ENCODE measurements at places on chromosomes 1 and 21. TPM values are rescaled to one million over a fixed set of nuclear protein-coding genes. Genes with fewer than 3 reads are reported as not detected.
A peak's percentile ranks its signal among the peaks of the same experiment; 100 is the strongest.

DNA sequence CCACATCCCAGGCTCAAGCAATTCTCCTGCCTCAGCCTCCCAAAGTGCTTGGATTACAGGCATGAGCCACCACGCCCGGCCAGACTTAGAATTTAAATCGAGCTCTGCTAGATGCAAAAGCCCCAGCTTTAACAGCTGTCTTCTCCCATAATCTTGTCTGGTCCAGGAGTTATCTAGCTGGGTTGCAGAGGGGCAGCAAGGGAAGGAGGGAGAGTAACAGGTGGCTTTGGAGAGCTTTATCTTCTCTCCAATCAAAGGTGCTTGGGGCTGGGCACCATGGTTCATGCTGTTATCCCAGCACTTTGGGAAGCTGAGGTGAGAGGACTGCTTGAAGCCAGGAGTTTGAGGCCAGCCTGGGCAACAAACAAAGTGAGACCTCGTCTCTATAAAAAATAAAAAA, 3.9 kb downstream of the RHBG start:
- peaks cover 9% of the 10 kb centered on the region for H3K36me3 ChIP-seq
- H3K27ac ChIP-seq: no peak overlapping the region
- no peak for DNase-seq

- no peaks in the 10 kb centered on the region for H3K27me3 ChIP-seq
- no peak overlapping the region for H3K4me3 ChIP-seq
- H3K36me3 ChIP-seq: no peaks in the 10 kb centered on the region
Observed at GRCh38 chr1:80384083-80384830, 1377.7 kb upstream of the ADGRL4 start.

DNA sequence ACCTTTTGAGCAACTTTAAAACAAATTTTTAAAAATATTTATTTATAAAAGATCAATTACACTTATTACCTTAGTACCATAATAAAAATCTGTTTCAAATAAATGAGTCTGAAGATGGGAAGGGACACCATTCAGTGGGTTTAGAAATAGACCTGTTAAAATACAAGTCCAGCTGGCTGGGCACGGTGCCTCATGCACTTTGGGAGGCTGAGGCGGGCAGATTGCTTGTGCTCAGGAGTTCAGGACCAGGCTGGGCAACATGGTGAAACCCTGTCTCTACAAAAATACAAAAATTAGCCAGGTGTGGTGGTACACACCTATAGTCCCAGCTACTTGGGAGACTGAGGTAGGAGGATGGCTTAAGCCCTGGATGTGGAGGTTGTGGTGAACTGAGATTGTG, 57.0 kb downstream of the ITSN1 start:
- H3K4me3 ChIP-seq: no peak overlapping the region
- H3K4me1 ChIP-seq: no peaks in the 10 kb centered on the region
- H3K36me3 ChIP-seq: no peaks in the 10 kb centered on the region
- no peaks in the 10 kb centered on the region for H3K27me3 ChIP-seq
- DNase-seq: no peak
- no peak overlapping the region for H3K27ac ChIP-seq

- no peak for DNase-seq
- no peaks in the 10 kb centered on the region for H3K27me3 ChIP-seq
- no peaks in the 10 kb centered on the region for H3K4me1 ChIP-seq
- no peak overlapping the region for H3K4me3 ChIP-seq
- H3K27ac ChIP-seq: no peak overlapping the region
Observed at GRCh38 chr1:31289021-31289420, 7.6 kb downstream of the SNRNP40 start.

DNA sequence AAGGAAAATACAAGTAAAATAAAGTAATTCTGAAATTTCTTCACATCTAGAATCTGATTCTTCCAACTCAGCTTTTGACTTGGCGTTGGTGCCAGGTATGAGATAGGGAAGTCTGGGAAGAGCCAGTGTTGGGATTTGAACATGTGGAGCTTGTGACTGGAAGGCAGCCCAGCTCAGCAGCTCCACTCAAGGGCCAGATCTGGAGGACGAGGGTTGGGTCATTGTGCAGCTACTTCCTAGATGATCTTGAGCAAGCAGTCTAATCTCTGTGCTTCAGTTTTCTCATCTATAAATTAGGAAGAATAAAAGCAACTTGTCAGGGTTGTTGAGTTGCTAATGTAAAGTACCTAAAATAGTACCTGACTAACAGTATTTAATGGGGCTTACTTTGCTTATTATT, 5.0 kb downstream of the ADARB1 start:
- H3K4me3 ChIP-seq: no peak overlapping the region
- no peaks in the 10 kb centered on the region for H3K4me1 ChIP-seq
- peaks cover 11% of the 10 kb centered on the region for H3K27me3 ChIP-seq
- peaks cover 5% of the 10 kb centered on the region for H3K36me3 ChIP-seq
- H3K27ac ChIP-seq: no peak overlapping the region

DNA sequence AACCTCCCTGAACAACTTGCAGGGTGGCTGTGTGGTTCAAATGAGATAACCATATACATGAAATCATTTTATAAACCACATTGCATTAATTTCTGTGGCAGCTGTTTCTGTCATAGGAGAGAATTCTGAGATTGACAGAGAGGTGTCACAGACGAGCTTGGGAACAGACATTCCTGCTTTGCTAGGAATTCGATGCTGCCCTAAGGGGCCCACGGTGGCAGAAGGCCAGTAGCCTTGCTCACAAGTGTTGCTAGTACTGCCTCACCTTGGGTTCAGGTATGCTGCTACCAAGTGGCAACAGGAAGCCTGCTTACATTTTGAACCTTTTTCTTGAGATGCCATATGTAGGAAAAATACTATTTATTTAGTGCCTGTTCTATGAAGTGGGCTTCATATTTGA, 13.4 kb downstream of the KCNA10 start:
- DNase-seq: no peak
- H3K27ac ChIP-seq: no peak overlapping the region
- peaks cover 2% of the 10 kb centered on the region for H3K27me3 ChIP-seq

DNA sequence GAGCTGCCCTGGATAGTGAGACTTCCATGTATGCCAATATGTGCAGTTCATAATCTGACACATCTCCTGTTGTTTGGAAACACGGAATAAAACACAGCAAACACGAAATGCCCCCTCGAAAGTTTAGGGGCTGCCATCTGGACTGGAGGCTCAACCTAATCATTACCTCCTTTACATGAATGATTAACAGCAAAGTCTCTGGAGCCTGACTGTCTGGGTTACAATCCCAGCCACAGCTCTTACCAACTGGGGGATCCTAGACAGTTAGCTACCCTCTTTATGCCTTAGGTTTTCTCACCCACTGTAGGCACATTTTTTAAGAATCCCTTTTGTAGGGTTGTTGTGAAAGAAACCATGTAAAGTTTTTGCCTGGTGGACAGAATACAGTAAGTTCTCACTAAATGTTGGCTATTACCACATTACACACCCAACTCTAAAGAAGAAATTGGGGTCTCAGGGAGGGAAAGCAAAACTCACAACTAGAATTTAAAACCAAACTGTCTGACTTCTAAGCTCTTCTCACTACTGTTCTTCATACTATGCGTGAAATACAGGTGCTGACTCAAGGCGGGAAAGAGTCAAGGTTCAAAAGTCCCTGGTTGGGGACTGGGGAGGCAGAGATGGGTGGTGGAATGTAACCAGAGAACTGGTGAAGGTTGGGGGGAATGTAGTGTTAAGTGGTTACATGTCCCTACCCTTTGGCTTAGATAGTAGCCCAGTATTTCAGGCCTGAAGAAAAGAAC, 24.2 kb downstream of the CYP4A22 start:
- no peaks in the 10 kb centered on the region for H3K36me3 ChIP-seq
- H3K27me3 ChIP-seq: no peaks in the 10 kb centered on the region
- H3K4me3 ChIP-seq: no peak overlapping the region
- H3K27ac ChIP-seq: no peak overlapping the region
- DNase-seq: no peak

DNA sequence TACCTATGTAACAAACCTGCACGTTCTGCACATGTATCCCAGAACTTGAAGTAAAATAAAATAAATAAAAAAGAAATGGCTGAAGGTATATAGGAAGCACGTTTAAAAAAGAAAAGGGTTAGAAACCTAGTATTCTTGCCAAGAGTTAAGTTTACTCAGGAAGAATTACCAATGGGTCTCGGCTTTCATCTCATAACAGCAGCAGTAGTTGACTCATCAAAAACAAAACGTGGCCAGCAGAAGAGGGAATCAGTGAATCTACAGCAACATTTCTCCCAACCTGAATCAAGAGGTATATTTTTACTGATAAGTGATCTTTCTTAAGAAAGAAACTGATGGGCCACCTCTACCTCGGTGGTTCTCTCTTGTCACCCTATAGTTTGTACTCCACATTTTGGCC, 340.3 kb downstream of the BRINP2 start:
- no peak overlapping the region for H3K27ac ChIP-seq
- DNase-seq: no peak
- no peaks in the 10 kb centered on the region for H3K27me3 ChIP-seq
- H3K4me1 ChIP-seq: no peaks in the 10 kb centered on the region
- no peaks in the 10 kb centered on the region for H3K36me3 ChIP-seq
- H3K4me3 ChIP-seq: no peak overlapping the region

DNA sequence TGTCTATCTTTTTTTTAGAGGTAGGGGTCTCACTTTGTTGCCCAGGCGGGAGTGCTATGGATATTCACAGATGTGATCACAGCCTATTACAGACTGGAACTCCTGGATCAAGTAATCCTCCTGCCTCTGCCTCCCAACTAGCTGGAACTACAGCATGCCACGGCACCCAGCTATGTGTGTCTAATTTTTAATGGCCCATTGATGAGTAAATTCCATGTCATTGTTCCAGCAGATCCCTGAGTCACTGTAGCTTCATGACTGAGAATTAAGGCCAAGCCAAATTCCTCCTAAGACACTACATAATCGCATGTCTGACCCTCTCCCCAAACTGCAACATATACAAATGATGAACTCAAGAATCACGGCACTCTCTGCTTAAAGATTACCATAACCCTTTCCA, 84.2 kb upstream of the RGS2 start:
- no peak overlapping the region for H3K4me3 ChIP-seq
- H3K36me3 ChIP-seq: no peaks in the 10 kb centered on the region
- no peaks in the 10 kb centered on the region for H3K27me3 ChIP-seq
- DNase-seq: no peak
- no peak overlapping the region for H3K27ac ChIP-seq

DNA sequence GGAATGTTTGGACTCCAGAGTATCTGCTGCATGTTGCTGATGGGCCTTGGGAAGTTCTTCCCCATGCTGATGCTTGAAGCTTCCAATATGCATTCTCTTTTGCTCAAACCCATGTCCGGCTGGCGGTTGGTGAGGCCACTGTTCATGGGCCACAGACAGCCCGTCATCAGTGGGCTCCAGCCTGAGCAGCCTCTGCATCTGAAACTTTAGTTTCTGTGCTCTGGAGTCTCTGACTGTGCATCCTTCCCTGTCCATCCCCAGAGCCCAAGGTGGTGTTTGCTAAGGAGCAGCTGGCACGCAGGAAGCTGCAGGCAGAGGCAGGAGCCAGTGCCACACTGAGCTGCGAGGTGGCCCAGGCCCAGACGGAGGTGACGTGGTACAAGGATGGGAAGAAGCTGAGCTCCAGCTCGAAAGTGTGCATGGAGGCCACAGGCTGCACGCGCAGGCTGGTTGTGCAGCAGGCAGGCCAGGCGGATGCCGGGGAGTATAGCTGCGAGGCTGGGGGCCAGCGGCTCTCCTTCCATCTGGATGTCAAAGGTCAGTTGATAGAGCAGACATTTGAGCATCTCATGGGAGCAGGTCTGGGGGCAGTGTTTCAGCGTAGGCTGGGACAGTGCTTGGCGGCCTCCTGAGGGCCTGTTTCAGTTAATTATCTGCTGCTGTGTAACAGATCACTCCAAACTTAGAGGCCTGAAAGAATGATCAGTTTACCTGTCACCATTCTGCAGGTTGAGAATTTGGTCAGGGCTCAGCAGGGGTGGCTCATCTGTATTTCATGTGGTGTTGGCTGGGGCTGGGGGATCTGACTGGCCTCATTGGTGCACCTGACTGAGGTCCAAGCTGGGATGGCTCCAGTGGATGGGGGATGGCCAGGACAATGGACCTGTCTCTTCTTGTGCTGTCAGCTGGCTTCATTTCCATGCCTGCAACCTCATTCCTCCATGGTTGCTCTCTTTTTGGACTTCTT, 16.6 kb downstream of the OBSCN start:
- H3K27ac ChIP-seq: no peak overlapping the region
- H3K27me3 ChIP-seq: no peaks in the 10 kb centered on the region
- no peak for DNase-seq
- H3K4me1 ChIP-seq: peaks cover 3% of the 10 kb centered on the region
- H3K36me3 ChIP-seq: peaks cover 17% of the 10 kb centered on the region

DNA sequence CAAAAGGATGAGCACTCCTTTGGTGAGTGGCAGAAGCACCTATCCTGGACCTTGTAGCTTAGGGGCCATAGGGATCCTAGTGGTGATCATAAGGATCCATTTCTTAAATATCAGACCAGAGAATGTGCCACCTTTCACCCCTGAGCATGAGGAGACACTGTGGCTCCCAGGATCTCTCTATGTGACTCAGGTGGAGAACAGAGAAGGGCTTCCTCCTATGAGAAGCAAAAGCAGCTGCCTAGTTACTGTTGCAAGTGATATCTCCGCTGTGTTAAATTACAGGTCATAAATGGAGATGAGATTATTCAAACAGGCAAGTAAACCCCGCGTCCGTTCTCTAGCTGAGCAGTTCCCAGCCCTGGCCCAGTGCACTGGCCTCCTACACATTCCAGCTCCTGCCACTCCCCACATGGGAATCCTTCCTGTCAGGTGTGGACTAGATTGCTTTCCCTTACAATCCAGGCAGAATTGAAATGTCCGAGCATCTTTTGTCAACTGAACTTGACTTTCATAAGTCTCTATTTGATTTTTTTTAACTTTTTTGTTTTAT, 26.3 kb downstream of the CLEC20A start:
- H3K27ac ChIP-seq: peak overlapping the region; percentile 77
- peaks cover 20% of the 10 kb centered on the region for H3K4me1 ChIP-seq
- no peak overlapping the region for H3K4me3 ChIP-seq
- peak; percentile 92 for DNase-seq
- peaks cover 37% of the 10 kb centered on the region for H3K36me3 ChIP-seq

- no peak overlapping the region for H3K4me3 ChIP-seq
- no peaks in the 10 kb centered on the region for H3K27me3 ChIP-seq
- H3K27ac ChIP-seq: no peak overlapping the region
Observed at GRCh38 chr1:153395136-153395685, 4.3 kb upstream of the S100A8 start.

GRCh38 chr1:226987179-226987536, 47.1 kb downstream of the COQ8A start:
- no peaks in the 10 kb centered on the region for H3K27me3 ChIP-seq
- peaks cover 36% of the 10 kb centered on the region for H3K4me1 ChIP-seq
- peaks cover 51% of the 10 kb centered on the region for H3K36me3 ChIP-seq
- H3K27ac ChIP-seq: no peak overlapping the region
- H3K4me3 ChIP-seq: no peak overlapping the region

GRCh38 chr1:152959801-152960451, 10.5 kb upstream of the SPRR4 start:
- H3K4me3 ChIP-seq: no peak overlapping the region
- no peaks in the 10 kb centered on the region for H3K36me3 ChIP-seq
- H3K27me3 ChIP-seq: no peaks in the 10 kb centered on the region
- H3K4me1 ChIP-seq: no peaks in the 10 kb centered on the region

PHGDH gene
- polyA plus RNA-seq: 139 TPM

CRYBG2 gene
- polyA plus RNA-seq: 3.9 TPM

CACNA1S gene
- 0.15 TPM for polyA plus RNA-seq

NMNAT1 gene
- 15.2 TPM for polyA plus RNA-seq

SPRR2E gene
- not detected for polyA plus RNA-seq

Measured in large intestine (tissue), 12 donors.